ENCODE measurements at places on chromosomes 5 and 9. TPM values are rescaled to one million over a fixed set of nuclear protein-coding genes. Genes with fewer than 3 reads are reported as not detected.

DNA sequence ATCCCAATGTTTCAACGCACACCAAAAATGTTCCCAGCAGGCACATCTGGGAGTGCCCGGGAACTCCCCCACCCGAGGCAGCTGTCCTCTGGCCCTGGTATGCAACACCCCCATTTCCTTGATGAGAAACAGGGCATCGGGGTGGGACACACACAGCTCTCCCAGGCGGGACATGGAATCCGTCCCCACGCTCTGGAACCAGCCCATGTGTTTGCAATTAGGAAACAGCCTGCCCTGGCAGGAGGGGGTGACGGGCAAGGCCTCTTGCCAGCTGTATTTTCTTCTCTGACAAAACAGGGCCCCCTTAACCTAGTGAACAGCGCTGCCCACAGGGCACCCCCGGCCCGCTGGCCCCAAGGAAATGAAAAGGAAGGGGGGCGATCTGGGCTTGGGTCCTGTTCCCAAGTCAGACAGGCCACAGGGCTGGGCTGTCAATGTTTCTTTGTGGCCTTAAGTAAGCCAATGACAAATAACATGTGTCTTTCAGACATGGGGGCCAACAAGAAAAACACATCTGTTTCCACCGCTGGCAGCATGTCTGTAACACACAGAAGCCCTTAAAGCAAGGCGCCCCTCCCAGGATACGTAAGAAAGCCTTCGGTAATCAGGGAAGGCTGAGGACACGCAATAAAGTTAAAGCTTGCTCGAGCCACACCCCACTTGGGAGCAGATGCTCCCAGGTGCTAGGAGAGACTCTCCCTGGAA lies 125.3 kb downstream of the ROR2 start:
- H3K27me3 ChIP-seq = no peaks in the 10 kb centered on the region
- H3K27ac ChIP-seq = no peak overlapping the region
- H3K4me3 ChIP-seq = no peak overlapping the region

GRCh38 chr5:103245761-103246160 lies 12.8 kb upstream of the MACIR start:
- no peak overlapping the region for H3K27ac ChIP-seq
- H3K4me1 ChIP-seq = no peaks in the 10 kb centered on the region
- DNase-seq = no peak
- H3K4me3 ChIP-seq = no peak overlapping the region

MEIKIN gene
- polyA plus RNA-seq = not detected

DNA sequence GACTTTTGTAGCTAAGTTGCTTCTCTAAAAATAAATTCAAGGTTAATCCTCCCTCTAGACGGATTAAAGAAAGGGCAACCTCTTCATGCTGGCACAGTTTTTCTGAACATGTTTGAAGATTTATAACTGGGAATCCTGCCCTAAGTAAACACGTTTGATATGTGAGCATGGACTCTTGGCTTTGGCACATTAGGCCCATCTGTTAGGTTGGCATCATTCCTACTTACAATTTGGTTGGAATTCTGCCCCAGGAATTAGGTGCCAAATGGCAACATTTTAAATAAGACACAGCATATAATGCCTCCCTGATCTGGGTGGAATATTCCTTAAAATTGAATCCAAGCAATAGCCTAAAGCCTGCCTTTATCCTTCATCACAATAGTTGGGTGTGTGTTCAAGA lies 372.3 kb upstream of the CDH18 start:
- H3K36me3 ChIP-seq = no peaks in the 10 kb centered on the region
- H3K27ac ChIP-seq = no peak overlapping the region
- no peak overlapping the region for H3K4me3 ChIP-seq
- H3K4me1 ChIP-seq = no peaks in the 10 kb centered on the region
- no peak for DNase-seq

- no peak for DNase-seq
- H3K27me3 ChIP-seq = no peaks in the 10 kb centered on the region
- H3K4me1 ChIP-seq = peaks cover 59% of the 10 kb centered on the region
- no peaks in the 10 kb centered on the region for H3K36me3 ChIP-seq
- no peak overlapping the region for H3K27ac ChIP-seq
Measured at GRCh38 chr5:177491429-177491945, 5.9 kb downstream of the PDLIM7 start.

GRCh38 chr5:68378204-68378820 lies 162.8 kb downstream of the PIK3R1 start:
- peaks cover 46% of the 10 kb centered on the region for H3K4me1 ChIP-seq
- H3K27me3 ChIP-seq = no peaks in the 10 kb centered on the region
- DNase-seq = no peak
- H3K4me3 ChIP-seq = no peak overlapping the region
- no peak overlapping the region for H3K27ac ChIP-seq

GRCh38 chr9:86282979-86283535 lies 719 bp upstream of the ISCA1 start:
- H3K36me3 ChIP-seq = peaks cover 8% of the 10 kb centered on the region
- peak overlapping the region; percentile 93 for H3K4me3 ChIP-seq
- H3K27me3 ChIP-seq = no peaks in the 10 kb centered on the region
- DNase-seq = no peak
- H3K4me1 ChIP-seq = peaks cover 28% of the 10 kb centered on the region

- no peaks in the 10 kb centered on the region for H3K27me3 ChIP-seq
- H3K4me3 ChIP-seq = no peak overlapping the region
- peak; percentile 68 for DNase-seq
- no peaks in the 10 kb centered on the region for H3K4me1 ChIP-seq
- H3K27ac ChIP-seq = no peak overlapping the region
- no peaks in the 10 kb centered on the region for H3K36me3 ChIP-seq
Measured at GRCh38 chr9:96317335-96317980, 15.5 kb upstream of the HSD17B3 start.

LOX gene
- 23.9 TPM for polyA plus RNA-seq

SAXO1 gene
- polyA plus RNA-seq = 0.30 TPM

SURF4 gene
- polyA plus RNA-seq = 155 TPM

DNA sequence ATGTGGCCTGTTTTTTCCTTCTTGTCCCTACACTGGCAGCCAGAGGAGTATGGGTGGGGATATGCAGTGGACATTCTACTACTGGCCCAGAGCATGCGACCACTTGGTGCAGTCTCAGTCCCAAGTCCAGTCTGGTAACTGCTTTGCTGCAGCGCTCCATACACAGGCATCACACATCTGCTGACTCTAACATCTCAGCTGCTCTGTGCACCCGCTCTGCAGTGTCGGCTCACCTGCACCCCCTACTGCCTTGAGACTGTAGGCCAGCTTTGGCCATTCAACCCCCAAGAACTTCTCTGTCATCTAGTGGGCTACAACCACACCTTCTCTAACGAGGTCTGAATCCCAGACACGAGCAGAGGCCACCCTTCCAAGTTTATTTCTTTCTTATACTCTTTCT lies 46.4 kb upstream of the SLCO6A1 start:
- no peaks in the 10 kb centered on the region for H3K4me1 ChIP-seq
- no peak for DNase-seq
- no peak overlapping the region for H3K27ac ChIP-seq
- H3K27me3 ChIP-seq = no peaks in the 10 kb centered on the region
- H3K4me3 ChIP-seq = no peak overlapping the region
- H3K36me3 ChIP-seq = no peaks in the 10 kb centered on the region

PLPP7 gene
- polyA plus RNA-seq = 1.6 TPM

DNA sequence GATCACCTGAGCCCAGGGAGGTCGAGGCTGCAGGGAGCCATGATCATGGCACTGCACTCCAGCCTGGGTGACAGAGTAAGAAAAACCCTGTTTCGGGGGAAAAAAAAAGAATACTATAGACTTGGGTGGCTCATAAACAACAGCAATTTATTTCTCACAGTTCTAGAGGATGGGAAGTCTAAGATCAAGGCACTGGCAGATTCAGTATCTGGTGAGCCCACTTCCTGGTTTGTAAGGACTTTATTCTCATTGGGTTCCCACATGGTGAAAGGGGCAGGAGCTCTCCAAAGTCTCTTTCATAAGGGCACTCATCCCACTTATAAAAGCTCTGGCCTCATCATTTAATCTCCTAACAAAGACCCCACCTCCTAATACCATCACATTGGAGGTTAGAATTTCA lies 8.7 kb downstream of the HINT1 start:
- H3K36me3 ChIP-seq = no peaks in the 10 kb centered on the region
- DNase-seq = no peak
- H3K4me3 ChIP-seq = no peak overlapping the region
- no peaks in the 10 kb centered on the region for H3K4me1 ChIP-seq
- H3K27ac ChIP-seq = no peak overlapping the region

OR1Q1 gene
- polyA plus RNA-seq = 0.21 TPM

GRCh38 chr5:179273073-179273435 lies 72.2 kb downstream of the ADAMTS2 start:
- no peaks in the 10 kb centered on the region for H3K36me3 ChIP-seq
- no peaks in the 10 kb centered on the region for H3K4me1 ChIP-seq
- peak overlapping the region; percentile 65 for H3K27ac ChIP-seq
- DNase-seq = no peak
- H3K4me3 ChIP-seq = no peak overlapping the region
- H3K27me3 ChIP-seq = no peaks in the 10 kb centered on the region

GALNT10 gene
- polyA plus RNA-seq = 23.3 TPM

- no peak overlapping the region for H3K4me3 ChIP-seq
- H3K27me3 ChIP-seq = no peaks in the 10 kb centered on the region
- H3K36me3 ChIP-seq = peaks cover 54% of the 10 kb centered on the region
- DNase-seq = no peak
- no peaks in the 10 kb centered on the region for H3K4me1 ChIP-seq
Measured at GRCh38 chr9:97484134-97484533, 17.3 kb upstream of the TMOD1 start.

Data from left lung (tissue), 14 donors.